Stimulated activated memory B cell treated with anti-CD40 and anti-IgM and Interleukin-4, amounts not matched to agents 10 μg/mL and 1 μg/mL and 100 μg/mL, for 72 hours (primary cell): ENCODE measurements at places on chromosomes 5 and 9.
A peak's percentile ranks its signal among the peaks of the same experiment; 100 is the strongest.

DNA sequence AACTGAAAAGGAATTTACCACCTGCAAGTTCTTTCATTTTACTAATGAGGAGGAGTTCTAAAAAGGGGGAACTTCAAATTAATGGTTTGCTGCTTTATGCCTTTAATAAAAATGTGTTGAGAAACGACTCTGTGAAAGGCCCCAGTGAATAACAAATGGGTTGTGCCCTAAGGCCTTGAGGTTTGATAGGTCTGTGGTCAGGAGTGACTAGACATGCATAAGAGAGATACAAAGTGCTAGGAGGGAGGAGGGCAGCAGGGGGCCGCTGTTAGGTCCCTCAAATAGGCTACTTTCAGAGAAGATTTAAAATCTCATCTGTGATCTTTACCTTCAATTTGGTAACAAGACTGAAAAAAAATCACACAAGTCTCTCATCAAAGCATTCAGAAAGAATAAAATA lies 58.3 kb downstream of the FAM81B start:
- ATAC-seq, result no peak

DNA sequence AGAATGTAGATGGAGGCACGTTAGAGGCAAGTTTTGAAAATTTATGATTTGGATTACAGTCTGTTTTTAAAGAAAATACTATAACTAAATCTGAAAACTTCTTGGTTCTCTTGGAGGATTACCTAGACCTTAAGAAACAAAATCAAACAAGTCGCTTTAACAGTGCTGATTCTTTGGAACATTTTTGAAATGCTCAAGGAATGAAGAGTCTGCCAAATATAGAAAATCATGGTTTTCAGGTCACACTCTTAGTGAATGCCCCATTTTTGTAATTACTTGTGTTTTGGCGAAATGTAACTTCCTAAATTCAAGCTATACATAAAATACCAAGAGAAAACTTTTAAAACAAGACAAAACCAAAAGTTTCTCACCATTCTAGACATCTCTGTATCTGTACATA lies 93.2 kb downstream of the EQTN start:
- ATAC-seq, result no peak

DNA sequence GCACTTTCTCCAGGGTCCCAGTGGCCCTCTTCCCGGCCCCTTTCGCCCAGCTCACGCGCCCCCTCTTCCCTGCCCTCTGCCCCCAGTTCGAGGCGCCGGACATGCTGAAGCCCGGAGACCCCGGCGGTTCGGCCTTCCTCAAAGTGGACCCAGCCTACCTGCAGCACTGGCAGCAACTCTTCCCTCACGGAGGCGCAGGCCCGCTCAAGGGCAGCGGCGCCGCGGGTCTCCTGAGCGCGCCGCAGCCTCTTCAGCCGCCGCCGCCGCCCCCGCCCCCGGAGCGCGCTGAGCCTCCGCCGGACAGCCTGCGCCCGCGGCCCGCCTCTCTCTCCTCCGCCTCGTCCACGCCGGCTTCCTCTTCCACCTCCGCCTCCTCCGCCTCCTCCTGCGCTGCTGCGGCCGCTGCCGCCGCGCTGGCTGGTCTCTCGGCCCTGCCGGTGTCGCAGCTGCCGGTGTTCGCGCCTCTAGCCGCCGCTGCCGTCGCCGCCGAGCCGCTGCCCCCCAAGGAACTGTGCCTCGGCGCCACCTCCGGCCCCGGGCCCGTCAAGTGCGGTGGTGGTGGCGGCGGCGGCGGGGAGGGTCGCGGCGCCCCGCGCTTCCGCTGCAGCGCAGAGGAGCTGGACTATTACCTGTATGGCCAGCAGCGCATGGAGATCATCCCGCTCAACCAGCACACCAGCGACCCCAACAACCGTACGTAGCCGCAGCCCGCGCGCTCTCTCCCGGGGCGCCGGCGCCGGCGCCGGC lies 1.0 kb downstream of the PRDM6 start:
- ATAC-seq, result peak; percentile 40

GRCh38 chr5:124976086-124976485 lies 229.6 kb upstream of the ZNF608 start:
- ATAC-seq, result no peak

- ATAC-seq, result no peak
Measured at GRCh38 chr5:51024263-51024662, 357.8 kb downstream of the PARP8 start.

DNA sequence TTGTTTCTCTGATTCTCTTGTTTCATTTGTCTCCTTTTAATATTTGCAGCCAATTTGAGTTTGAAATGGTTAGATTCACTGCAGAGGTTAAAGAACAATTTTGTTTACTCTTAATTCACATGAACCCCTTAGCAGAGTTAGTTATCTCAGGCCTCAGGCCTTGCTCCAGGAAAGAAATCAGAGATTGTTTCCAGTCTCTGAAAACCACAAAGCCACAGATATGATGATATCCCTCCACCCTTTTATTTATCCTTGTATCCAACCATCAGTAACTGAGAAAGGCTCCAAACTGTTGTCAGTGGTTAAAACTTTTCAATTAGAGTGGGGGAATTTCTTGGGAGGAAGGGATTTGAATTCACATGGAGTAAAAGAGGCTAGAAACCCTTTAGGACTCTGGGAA lies 406.0 kb upstream of the DMAC1 start:
- no peak for ATAC-seq

DNA sequence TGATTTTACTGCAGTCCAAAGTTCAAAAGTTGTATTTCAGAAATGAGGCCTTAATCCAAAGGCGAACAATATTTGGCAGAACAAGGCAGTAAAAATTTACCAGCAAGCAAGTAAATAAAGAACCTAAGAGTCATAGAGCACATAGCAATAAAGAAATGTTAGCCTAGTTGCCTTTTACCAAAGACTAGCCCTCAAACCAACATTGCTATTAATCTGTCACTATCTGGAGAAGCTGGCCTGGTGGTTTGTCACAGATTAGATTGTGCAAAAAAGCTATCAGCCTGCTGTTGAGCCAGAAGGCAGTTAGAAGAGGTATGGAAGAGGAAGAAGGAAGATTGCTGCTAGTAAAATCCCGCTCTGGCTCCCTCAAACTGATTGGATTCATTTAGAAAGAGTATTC lies 304.7 kb upstream of the KLF4 start:
- ATAC-seq, result no peak

DNA sequence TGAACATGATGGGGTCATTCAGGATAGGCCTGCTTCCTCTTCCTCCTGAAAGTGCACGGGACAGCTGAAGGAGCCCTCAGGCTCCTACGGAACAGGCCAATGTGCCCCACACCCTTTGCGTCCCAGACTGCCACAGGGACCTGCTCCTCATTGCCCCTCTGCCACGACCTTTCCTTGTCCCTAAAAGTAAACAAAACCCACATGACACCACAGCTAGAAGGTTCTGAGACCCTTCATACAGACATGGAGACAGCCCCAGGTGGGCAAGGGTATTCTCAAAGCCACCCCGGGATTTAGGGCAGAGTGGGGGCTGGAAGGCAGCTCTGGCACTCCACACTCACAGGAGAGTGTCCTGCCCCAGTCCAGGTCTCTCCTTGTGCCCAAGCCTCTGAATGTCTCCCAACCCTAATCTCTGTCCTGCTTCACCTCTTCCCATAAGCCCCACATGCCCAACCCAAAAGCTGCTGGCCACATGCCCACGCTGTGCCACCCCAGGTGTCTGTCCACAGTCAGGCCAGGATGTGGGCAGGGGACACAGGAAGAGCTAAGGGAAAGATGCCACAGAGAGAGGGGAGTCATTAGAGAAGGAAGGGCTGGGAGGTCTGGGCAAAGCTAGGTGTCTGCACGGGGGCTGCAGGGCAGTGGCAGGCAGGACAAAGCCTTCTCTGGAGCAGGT lies 800 bp downstream of the AMBP start:
- ATAC-seq, result peak; percentile 31

DNA sequence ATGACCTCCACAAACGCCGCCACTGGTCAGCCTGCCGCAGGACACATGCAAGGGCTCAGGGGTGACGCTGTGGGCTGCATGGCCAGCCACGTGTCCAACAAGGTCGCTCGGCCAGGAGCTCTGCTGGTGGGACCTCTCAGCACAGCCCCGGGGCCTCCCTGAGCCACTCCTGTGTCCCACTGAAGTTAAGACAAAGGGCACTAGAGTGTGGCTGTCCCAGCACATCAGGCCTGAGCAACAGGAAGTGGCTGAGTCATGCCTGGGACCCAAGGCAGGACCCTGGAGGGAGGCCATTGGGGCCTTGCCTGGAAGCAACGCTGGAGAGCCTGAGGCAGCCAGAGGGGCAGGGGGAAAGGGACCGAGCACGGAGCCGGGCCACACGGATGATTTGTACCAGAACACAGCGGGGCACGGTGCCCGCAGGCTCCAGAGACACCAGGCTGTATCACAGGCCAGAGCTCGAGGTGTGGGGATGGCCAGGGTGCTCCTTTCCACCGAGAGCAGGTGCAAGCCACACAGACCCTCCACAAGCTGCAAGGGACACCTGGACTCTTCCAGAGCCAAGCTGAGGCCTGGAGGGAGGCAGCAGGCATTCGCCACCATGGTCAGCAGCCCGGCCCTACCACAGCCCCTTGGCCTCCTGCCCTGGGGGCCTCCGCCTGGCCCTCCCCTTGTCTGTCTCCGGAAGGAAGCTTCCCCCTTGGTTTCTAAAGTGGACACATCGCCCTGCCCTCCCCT lies 6.5 kb upstream of the TMEM210 start:
- no peak for ATAC-seq
